ENCODE measurements at places on chromosomes 12 and 14.
A peak's percentile ranks its signal among the peaks of the same experiment; 100 is the strongest.

- no peak overlapping the region for H3K27ac ChIP-seq
- no peak overlapping the region for H3K4me3 ChIP-seq
- no peaks in the 10 kb centered on the region for H3K36me3 ChIP-seq
- H3K4me1 ChIP-seq: peaks cover 6% of the 10 kb centered on the region
Observed at GRCh38 chr14:49480053-49480760, 106.0 kb downstream of the RPS29 start.

DNA sequence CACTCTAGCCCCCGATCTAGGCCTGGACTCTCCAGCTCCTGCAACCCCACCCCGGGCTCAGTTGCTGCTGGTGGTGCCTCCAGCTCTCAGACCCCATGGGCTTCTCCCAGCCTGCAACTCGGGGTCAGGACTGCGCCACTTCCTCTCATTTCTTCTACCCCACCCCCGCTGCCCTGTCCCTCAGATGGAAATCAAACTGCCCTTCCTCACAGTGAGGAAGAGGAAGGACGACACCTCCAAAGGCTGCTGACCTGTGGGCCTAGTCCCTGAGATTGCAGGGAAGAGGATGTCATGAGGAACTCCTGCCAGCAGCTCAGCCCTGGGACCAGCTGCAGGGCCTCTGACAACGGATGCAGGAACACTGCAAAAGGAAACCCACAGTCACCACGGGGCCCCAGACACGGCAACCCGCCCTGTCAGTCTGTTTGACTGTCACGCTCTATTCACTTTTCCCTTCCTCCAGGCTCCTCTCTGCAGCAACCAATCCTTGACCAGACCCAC, 29.3 kb upstream of the PNMA1 start:
- peaks cover 57% of the 10 kb centered on the region for H3K36me3 ChIP-seq
- ATAC-seq: peak; percentile 55
- H3K27me3 ChIP-seq: no peaks in the 10 kb centered on the region
- H3K4me1 ChIP-seq: peaks cover 64% of the 10 kb centered on the region
- H3K4me3 ChIP-seq: peak overlapping the region; percentile 90

GRCh38 chr12:34404377-34405285, 382.3 kb downstream of the ALG10 start:
- H3K4me3 ChIP-seq: no peak overlapping the region
- no peaks in the 10 kb centered on the region for H3K36me3 ChIP-seq
- H3K27ac ChIP-seq: no peak overlapping the region
- H3K4me1 ChIP-seq: no peaks in the 10 kb centered on the region
- H3K27me3 ChIP-seq: no peaks in the 10 kb centered on the region
- ATAC-seq: no peak

DNA sequence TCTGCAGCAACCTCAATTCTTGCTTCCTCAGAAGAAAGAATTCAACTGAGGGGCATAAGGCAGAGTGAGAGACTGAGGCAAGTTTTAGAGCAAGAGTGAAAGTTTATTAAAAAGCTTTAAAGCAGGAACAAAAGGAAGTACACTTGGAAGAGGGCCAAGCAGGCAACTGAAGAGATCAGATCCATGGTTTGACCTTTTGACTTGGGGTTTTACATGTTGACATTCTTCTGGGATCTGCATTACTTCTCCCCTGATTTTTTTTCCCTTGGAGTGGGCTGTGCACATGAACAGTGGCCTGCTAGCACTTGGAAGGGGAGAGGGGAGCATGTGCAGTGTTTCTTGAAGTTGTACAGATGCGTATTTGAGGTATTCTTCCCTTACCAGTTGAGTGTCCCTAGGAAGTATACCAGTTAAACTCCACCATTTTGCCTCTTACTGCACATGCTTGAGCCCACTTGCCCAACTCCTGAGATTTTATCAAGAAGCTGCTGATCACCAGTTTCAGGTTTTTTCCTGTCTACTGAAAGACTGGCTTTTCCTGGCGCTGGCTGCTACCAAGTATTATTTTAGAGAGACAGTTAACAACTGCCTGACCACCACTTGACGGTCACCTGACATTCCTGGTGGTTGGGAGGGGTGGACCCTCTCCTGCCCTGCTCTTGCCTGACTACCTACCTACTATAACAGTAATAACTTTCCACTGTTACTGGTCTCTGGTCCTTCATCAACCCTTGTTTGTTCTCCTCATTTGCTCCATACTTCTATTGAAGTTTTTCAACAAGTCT, 26.0 kb upstream of the TMTC2 start:
- H3K4me1 ChIP-seq: peaks cover 3% of the 10 kb centered on the region
- no peaks in the 10 kb centered on the region for H3K36me3 ChIP-seq
- H3K27me3 ChIP-seq: peaks cover 17% of the 10 kb centered on the region
- no peak for ATAC-seq
- H3K27ac ChIP-seq: no peak overlapping the region

DNA sequence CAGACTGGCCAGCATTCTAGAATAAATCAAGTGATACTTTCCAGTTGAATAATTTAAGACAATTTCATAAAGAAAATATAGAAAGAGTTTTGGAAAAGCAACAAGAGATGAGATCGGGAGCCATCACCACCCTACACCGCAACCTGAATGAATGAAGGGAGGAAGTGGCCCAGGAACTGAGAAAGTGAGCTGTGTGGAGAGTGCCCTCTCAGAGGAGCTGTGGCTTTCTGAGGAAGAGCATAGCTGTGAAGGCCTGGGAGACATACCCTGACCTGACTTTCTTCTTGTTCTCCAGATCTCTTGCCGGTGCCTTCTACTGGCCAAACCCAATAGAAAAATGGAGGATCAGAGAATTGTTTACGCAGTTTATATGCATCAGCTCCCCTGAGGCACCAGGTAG, 79.3 kb upstream of the TSPAN8 start:
- no peaks in the 10 kb centered on the region for H3K4me1 ChIP-seq
- no peak for ATAC-seq
- H3K36me3 ChIP-seq: no peaks in the 10 kb centered on the region
